ENCODE measurements at places on chromosomes 16 and 17.

GRCh38 chr16:86245895-86246294, 264.4 kb upstream of the FOXF1 start:
- no peak for DNase-seq

- DNase-seq = no peak
Measured at GRCh38 chr17:2028737-2029136, 1.2 kb upstream of the DPH1 start.

DNA sequence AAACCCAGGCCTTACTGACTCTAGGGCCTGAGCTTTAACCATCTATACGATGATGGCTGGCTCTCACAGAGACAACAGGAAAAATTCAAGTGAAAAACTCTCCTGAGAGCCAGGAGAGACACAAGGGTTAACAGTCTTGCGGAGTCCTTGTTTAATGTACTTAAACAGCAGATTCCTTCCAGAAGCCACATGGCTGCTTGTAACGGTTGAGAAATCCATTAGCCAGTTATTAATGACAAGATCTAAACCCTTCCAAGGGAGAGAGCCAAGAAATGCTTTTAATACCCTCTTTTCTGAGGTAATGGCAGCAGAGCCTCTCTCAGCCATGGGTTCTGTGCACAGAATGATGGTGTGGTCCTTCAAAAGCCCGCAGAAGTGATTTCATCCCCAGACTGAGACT, 5.2 kb upstream of the ALDOA start:
- DNase-seq = no peak

- DNase-seq = peak; percentile 5
Measured at GRCh38 chr16:77645764-77646163, 76.5 kb upstream of the NUDT7 start.

GRCh38 chr16:81532491-81533174, 88.0 kb downstream of the CMIP start:
- no peak for DNase-seq

- no peak for DNase-seq
Measured at GRCh38 chr17:74639704-74640151, 16.2 kb upstream of the CD300E start.

DNA sequence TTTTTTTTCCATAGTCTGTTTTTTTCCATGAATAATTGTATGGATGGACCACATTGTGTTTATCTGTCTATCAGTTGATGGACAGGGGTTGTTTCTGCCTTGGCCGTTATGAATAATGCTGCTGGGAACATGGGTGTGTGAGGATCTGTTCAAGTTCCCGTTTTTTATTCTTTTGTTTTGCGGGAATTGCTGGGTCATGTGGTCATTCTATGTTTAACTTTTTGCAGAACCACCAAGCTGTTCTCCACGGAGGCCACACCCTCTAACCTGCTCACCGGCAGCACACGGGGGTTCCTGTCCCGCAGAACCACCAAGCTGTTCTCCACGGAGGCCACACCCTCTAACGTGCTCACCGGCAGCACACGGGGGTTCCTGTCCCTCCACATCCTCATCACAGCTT, 5.9 kb upstream of the MSLN start:
- no peak for DNase-seq
